ENCODE measurements at places on chromosomes 3 and 15. TPM values are rescaled to one million over a fixed set of nuclear protein-coding genes. Genes with fewer than 3 reads are reported as not detected.

Gene FBXO40
- not detected for total RNA-seq

Gene LNP1
- 1.3 TPM for total RNA-seq

Gene PARP6
- total RNA-seq: 62.4 TPM

Gene TRPM1
- total RNA-seq: not detected

Gene CPEB1
- 2.9 TPM for total RNA-seq

Gene PIF1
- total RNA-seq: 18.8 TPM

Gene GOLGA8K
- total RNA-seq: 0.56 TPM

Gene GOLGA8T
- 2.0 TPM for total RNA-seq

Gene RARRES1
- 7.6 TPM for total RNA-seq

Gene TTLL13
- total RNA-seq: not detected

Data from A549 treated with GW870086 at 1 μM for 4 hours (cell line).